ENCODE measurements at places on chromosomes 12 and 14. TPM values are rescaled to one million over a fixed set of nuclear protein-coding genes. Genes with fewer than 3 reads are reported as not detected.

GRCh38 chr14:22226381-22226780 lies 362.6 kb downstream of the DAD1 start:
- no peak for DNase-seq

DNA sequence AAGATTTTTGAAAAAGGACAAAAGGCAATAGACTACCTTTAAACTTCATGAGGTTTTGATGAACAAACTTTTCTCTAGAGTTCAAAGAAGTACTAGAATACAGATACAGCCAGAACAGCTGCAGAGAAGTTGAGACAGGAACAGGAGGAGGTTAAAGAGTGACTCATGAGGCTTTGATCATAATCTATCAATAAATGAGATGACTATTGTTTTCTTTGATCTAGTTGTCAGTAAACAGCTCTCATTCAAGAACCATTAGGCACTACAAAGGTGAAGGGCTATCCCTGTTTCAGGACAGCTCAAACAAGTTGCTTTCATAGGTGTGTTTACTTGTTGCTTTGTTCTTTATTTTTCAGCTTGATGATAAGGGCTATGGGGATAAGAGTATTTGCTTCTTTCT lies 2.4 kb downstream of the WASHC3 start:
- no peak for DNase-seq

- DNase-seq: no peak
Observed at GRCh38 chr14:61217516-61217915, 63.6 kb downstream of the TMEM30B start.

CLEC14A gene
- polyA plus RNA-seq: 24.4 TPM
